ENCODE measurements at places on chromosomes 7 and 10.

DNA sequence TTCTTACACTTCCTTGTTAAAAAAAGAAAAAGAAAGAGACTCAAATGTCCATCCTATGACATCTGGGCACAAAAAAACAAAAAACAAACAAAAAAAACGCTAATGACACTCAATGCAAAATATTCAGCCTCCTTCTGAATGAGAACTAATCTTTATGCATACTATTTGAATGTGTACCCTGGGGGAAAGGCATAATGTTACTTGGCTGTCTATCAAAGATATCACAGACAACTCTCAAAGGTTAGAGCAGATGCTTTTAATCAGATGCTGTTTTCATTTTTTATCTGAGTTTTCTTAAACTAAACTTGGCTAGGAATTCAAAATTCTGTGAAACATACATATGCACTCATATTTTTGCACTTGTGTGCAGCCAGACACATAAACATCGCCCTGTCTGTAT lies 745.8 kb downstream of the CNTNAP2 start:
- DNase-seq = no peak

- no peak for DNase-seq
Observed at GRCh38 chr7:101960985-101961708, 143.7 kb downstream of the CUX1 start.

DNA sequence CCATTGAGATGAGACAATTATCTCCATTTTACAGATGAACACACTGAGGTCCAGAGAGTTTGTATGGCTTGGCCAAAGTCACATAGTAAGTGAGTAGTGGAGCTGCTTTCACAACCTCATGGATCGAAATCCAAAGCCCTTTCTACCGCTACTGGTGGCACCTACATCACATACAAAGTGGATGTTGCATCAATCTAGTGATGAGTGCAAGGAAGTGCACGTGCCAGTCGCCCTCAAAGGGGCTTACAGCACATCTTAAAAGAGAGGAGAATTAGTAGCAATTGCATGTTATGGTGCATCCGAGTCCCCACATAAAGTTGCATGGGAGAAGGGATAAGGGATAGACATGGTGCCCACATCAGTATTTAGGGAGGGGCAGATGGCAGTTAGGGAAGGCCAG lies 31.0 kb upstream of the GPR26 start:
- DNase-seq = no peak

- no peak for DNase-seq
Observed at GRCh38 chr10:97307866-97308780, 10.9 kb upstream of the FRAT1 start.

DNA sequence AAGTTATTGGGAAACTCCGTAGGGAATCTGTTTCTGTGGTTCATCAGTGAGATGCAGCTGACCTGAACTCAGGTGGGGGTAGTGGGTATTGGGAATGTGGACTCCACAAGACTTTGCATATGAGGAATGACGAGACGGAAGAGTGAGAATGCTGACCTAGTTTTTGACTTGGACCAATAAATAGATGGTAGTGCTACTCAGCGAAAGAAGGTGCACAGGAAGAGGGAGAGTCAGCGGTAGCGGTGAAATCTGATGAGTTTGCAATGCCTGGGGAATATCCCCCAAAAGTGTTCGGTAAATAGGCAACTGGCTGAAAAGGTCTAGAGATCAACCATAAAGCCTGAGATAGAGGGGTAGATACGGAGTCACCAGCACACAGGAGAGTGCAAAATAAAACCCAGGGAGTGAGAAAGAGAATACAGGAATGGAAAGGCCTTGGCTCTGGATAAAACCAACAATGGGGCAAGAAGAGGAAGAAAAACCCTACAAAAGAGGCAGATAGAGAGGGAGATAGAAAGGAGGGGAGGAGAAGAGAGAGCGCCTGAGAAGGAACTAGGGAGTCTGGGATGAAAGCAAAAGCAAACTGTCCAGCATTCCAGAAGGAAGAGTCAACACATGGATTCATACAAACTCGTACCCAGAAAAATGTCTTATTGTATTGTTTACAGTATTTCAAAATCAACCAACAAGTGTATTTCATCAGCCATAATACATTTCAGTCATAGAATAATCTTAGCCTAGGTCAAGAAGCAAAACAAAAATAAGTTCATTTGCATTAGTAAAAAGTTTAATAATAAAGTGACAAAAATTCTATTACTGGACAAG lies 5.4 kb downstream of the ARHGAP21 start:
- DNase-seq = no peak

- no peak for DNase-seq
Observed at GRCh38 chr10:29254123-29255046, 34.5 kb upstream of the LYZL1 start.

DNA sequence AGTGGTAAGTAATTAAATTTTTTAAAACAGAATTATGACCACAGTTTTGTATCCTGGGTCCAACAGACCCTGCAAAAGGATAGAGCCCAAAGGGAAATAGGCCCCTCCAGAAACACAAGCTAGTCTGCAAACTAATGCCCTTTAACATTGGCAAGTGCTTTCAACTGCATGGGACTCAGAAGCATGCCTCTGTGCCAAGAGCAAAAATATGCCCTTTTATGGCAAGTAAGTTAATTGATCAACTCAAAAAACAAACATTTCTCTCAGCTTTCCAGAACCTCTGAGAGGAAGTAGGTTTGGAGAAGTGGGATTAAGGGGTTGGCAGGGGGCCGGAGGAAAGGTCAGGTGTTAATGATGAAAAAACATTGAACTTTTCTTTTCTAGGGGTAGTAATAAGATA lies 186.6 kb upstream of the PRSS1 start:
- DNase-seq = no peak

- no peak for DNase-seq
Observed at GRCh38 chr7:155579565-155579964, 33.2 kb upstream of the CNPY1 start.

GRCh38 chr7:69213878-69214277 lies 384.4 kb upstream of the AUTS2 start:
- DNase-seq = no peak

DNA sequence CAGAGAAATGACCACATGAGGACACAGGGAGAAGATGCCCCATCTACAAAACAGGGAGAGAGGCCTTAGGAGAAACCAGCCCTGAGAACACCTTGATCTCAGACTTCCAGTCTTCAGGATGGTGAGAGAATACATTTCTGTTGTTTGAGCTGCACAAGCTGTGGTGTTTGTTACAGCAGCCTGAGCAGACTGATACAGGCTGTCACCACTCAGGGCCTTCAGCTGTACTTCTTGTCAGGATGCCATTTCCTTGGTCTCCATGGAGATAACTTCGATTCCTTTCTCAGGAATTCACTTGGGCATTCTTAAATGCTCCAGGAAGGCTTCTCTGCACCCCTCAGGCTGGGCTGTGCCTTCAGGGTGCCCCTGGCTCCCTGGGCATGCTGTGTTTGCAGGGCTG lies 85.7 kb upstream of the IGFBP3 start:
- DNase-seq = no peak

GRCh38 chr7:127946111-127946510 lies 85.1 kb downstream of the LRRC4 start:
- no peak for DNase-seq

GRCh38 chr10:131129544-131129943 lies 182.0 kb downstream of the TCERG1L start:
- no peak for DNase-seq

GRCh38 chr7:27201580-27202017 lies 1.7 kb upstream of the HOXA13 start:
- DNase-seq = no peak

GRCh38 chr7:103499976-103500375 lies 54.0 kb upstream of the SLC26A5 start:
- DNase-seq = no peak

GRCh38 chr10:91575044-91575610 lies 57.7 kb downstream of the PPP1R3C start:
- no peak for DNase-seq

DNA sequence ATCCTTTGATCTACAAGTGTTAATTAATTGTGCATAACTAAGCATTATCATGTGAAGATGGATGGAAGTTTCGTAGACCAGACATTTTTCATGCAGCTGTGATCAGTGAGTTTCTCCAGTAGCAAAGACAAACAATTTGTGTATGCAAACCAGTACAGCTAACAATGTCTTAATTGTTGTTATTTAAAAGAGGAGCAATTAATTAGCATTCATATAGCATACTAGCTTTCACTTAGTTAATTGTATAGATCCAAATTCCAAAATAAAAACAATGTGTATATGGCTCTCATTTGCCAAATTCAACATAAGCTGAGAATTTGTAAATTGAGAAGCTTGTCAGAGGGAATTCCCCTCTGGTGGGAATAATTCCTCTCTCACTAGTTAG lies 22.6 kb upstream of the PRKCQ start:
- no peak for DNase-seq

DNA sequence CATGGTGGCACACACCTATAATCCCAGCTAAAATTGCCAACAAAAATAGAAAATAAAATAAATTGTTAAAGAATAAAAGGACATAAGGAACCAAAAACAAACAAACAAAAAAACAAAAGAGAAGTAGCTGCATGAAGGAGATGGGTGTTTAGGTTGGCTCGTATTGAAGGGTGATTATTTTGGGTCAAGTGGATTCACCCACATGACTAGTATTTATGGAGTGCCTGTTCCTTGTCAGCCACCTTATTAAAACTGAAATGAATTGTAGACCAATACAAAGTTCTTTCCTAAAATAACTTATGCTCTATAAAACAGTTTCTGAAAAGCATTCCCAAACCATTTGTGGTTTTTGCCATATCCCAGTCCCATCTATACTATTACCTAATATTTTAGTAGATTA lies 138.7 kb downstream of the BTAF1 start:
- DNase-seq = no peak

DNA sequence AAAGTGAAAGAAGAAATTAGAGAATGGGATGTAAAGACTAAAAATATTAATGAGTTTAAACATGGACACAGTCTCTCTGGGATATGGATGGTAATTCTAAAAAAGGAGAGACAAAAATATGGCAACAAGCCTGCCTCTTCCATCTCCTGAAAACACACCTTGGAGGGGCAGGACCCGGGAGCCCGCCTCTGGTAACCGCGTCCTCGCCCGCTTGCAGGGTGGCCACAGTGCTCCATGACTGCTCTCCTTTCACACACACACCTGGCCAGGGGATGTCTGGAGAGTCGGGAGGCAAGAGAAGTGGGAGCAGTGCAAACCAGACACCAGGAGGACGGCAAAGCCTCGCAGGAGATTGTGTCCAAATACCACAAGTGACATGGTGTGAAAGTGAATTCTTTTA lies 166.3 kb downstream of the ZMYND11 start:
- no peak for DNase-seq

- DNase-seq = peak; percentile 16
Observed at GRCh38 chr10:88932539-88933256, 19.9 kb downstream of the ACTA2 start.

DNA sequence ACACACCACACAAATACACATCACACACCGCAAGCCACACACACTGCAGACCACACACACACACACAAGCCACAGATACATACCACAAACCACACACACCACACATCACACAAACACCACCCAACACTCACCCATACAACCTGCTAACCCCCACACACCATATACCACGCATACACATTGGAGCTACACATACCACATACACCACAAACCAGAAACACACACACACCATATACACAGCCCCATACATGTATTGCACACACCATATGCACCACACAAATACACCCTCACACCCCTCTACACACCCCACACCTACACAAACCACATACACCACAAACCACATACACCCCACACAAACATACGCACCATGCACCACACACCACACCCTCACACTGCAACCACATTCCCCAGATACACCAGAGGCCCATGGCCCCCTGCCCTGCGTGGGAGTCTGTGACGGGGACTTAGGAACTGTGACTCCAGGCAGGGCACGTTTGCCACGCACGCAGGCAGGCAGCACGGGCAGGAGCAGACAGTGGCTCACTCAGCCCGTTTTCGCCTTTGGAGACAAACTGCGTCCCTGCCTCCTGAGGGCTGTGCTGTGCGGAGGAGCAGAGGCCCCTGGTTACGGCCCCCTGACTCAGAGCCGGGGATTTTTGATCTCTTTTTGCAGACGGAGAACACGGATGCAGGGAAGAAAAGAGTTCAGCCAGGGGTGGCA lies 52.6 kb downstream of the TMEM209 start:
- DNase-seq = no peak

DNA sequence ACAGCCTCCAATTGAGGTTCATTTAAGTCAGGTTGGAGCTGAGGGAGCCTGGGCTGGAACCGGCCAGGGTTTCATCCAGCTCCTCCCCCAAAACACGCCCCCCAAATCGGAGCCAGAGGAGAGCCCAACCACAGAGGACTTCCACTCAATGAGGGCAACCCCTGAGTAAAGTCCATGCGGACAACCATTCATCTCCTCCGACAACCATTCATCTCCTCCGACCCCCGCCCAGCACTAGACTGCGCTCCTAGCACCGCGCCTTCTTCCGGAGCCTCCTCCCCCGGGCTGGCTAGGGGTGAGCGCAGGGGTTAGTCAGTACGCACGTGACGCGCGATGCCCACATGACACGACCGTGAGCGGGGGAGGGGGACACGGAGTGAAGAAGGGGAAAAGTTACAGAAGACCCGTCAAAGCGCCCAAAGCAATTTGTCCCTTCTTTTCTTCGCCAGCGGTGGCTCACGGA lies 1.4 kb downstream of the MAGI2 start:
- peak; percentile 3 for DNase-seq

DNA sequence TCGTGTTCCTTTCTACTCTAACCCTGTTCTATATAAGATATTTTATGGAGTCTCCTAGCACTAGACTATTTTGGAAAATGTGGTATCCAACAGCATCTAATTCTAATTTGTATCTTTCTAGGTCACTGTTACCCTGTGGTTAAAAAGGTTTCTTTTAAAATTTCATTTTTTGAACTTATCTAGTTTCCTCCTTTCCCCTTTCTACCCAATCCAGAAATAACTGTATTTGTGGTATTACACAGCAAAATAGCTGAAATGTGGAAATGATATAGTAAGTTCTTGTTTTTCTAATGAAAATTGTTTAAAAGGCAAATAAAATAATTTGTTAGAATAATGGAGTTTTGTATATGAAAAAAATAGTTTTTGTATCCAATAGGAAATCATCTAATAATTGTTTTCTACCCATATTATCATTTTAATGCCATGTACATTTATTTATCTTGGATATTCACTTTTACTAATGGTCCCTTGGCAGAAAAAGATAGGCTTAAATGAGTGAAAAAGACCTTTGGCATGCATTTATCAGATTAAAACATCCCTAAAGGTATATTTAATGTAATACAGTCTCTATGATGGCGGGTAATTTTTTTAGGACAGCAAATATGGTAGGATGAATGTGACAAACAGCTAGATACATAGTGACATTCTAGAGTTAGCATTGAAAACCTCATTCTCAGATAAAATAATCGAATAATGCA lies 175.5 kb upstream of the PLXDC2 start:
- DNase-seq = no peak

- no peak for DNase-seq
Observed at GRCh38 chr10:35011771-35012191, 78.4 kb downstream of the CUL2 start.

DNA sequence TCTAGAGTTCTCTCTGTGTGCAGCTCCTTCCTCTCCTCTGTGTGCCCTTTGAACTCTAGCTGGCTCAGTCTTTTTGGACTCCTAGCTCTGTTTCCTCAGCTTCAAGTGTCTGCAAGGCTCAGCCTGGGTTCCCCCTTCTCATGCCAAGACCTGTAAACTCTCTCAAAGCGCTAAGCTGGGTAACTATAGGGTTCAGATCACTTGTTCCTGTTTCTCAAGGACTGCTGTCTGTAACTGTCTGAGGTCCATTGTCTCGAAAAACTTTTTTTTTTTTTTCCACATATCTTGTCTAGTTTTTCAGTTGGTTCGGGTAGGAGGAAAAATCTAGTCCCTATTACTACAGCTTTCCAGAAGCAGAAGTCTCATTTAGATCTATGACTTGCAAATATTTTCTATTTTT lies 46.6 kb upstream of the PPP1R17 start:
- no peak for DNase-seq

Data from GOT3 (cell line).